ENCODE measurements at places on chromosomes 6 and 20.

- no peak for DNase-seq
Observed at GRCh38 chr20:8756410-8756809, 312.5 kb upstream of the PLCB4 start.

DNA sequence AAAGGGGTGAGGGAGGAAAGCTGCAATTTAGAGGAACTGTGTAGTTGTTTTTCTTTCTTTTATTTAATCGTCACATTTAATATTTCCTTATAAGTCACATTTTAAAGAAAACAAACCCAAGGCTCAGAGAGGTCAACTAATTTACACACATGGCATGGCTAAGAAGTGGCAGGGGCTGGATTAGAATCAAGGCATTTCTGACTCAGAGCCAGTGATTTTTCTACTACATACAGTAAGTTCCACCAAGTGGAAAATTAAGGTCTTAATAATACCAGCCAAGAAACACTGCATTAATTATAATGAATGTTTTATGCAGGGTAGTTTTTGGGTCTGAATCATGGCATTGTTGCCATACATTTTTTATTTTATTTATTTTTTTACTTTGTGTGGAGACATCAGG, 607.7 kb upstream of the CITED2 start:
- no peak for DNase-seq

- no peak for DNase-seq
Observed at GRCh38 chr20:30815577-30816181, 441.8 kb upstream of the DEFB115 start.

DNA sequence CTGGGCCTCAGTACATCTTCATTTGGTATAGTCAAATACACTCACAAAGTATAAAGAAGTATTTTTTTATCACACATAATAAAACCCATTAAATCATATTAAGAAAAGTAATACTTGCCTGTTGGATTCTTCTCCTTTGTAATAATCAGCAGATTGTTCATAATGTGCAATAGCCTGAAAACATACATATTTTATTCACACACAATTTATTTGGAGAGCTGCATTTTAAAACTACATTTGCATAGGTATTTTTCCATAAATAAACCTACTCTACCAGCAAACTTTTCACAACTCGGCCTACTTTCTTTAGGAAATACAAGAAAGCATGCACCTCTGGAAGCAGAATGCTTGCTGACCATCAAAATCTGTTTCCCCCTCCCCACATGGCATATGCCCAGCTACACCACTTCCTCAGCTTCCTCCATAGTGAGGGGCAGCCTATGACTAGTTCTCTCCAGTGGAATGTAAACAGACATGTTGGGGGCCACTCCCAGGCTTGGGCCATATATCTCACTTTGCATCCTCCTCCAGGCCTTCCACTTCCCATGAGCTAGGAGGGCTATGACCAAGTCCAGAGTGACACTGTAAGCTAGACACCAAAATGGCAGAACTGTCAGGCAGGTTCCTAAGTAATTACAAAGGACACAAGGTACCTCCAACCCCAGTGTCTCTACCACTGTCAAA, 28.3 kb downstream of the GZF1 start:
- DNase-seq, result no peak

- no peak for DNase-seq
Observed at GRCh38 chr6:145823328-145823944, 8.8 kb upstream of the FBXO30 start.

DNA sequence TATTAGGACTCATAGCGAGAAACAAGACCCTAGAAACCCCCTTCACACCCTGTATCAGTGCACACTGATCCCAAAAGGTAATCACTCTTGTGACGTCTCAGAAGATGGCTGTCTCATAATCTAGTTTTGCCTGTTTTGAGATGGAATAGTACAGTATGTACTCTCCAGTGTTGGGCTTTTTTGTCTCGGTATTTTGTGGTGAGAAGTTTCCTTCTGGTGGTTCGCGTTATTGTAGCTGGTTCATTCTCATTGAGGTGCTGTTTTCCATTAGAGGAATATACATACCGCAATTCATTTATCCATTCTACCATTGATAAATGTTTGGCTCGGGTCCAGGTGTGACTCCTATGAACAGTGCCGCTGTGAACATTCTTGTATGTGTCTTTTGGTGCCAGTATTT, 27.9 kb upstream of the MAP3K4 start:
- DNase-seq, result no peak
